ENCODE measurements at places on chromosomes 5 and 9.

- DNase-seq = no peak
Measured at GRCh38 chr9:93886911-93887310, 68.2 kb downstream of the BARX1 start.

GRCh38 chr9:20376042-20376441 is 246.3 kb downstream of the MLLT3 start:
- no peak for DNase-seq

GRCh38 chr5:142438573-142438972 is 113.8 kb upstream of the SPRY4 start:
- no peak for DNase-seq

DNA sequence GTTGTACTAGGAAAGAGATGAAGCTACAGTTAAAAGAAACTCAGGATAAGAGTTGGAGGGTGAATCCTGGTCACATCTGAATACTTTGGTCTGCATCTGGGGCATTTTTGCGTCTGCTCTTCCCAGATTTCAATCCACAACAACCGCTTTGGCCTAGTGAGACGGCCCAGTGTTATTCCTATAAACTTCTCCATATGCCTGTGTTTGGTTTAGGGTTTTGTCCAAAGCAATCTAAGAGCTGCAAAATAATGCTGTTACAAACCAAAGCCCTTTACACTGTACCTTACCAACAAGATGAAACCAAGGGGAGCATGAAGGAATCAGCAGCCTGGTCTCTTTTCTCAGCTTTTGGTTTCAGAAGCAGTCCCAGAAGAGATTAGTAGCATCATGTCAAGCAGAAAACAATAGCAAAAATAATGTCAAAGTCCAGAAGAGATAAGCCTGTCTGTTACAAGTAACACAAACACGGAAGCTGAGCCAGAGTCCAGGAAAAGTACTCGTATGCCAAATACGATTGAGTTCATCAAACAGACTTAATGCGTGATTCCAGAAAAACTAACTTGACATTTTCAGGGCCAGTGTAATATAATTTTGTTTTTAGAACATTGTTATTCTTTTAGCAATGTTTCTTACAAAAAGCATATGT is 379.9 kb upstream of the ACO1 start:
- DNase-seq = no peak

- DNase-seq = peak; percentile 44
Measured at GRCh38 chr9:14661421-14662059, 31.7 kb downstream of the ZDHHC21 start.

DNA sequence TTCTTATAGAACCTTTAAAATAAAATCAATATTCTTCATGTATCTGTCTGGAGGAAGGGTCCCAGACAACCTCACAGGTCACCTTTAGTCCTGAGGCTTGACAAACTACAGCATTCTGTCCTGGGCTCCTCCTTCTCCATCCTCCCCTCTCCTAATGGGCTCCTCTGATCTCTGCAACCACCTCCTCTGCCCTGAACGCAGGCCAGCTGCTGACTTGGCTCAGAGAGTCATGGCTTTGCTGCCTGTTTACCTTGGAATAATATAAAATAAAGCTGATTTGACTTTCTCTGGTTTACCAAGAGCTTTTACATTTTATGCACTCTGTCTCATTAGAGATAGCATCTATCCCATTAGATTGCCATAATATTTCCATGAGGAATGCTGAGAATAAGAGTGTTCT is 159.4 kb downstream of the SEMA6A start:
- no peak for DNase-seq

DNA sequence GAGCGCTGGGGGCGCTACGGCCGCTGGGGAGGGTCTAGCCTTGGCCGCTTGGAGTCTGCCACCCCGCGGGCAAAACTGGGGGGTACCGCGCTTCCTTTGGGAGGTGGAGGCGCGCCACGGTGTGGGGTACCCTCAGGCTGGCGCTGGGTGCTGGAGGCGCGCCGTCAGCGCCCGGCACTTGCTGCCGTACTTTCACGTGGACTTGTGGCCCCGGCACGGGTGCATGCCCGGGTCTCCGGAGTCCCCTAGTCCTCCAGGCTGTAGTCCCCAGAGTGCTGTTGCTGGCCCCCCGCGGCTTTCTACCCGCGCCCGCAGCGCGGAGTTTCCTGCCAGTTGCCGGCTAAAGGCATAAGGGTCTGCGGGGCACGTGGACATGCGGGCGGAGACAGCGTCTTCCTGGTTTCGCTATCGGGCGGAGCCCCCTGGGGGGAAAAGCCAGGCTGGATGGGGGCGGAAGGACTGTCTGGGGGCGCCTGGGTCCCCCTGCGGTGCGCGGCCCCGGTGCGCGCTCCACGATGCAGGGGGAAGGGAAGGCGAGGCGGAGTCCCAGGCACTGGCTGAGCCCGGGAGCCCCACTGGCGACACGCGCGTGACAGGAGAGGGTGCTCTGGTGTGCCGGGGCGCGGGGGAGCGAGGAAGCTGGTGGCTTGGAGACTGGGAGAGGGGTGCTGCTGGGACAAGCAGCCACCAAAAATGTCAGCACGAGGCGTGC is 666 bp downstream of the PPARGC1B start:
- no peak for DNase-seq

DNA sequence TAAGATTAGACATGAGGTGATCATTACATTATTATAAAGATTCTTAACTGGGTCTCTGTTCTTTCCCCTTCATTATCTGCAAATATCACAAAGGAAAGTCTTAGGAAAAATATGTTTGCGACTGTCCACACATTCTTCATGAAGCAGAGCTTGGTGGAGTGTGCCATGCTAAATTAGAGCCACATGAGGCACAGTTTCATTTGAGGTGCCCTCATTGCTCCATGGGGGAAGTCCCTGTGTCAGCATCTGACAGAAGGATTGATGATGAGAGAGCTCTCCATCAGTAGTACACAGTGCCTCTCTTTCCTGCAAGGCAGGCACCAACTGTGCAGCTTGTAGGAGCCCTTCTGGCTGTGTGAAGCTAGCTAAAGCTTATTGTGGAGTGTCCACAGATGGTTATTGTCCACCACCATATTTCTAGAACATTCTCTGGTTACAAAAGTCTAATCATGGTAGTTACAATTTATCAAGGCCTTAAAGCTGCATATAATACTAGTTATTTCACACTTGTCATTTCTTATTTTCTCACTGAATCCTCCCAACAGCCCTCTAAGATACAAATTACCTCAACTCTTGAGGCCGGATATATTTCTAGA is 63.9 kb downstream of the C9orf152 start:
- DNase-seq = peak; percentile 52

- DNase-seq = no peak
Measured at GRCh38 chr9:81538890-81539289, 150.5 kb downstream of the TLE1 start.

GRCh38 chr9:13993632-13994185 is 320.2 kb downstream of the NFIB start:
- no peak for DNase-seq

DNA sequence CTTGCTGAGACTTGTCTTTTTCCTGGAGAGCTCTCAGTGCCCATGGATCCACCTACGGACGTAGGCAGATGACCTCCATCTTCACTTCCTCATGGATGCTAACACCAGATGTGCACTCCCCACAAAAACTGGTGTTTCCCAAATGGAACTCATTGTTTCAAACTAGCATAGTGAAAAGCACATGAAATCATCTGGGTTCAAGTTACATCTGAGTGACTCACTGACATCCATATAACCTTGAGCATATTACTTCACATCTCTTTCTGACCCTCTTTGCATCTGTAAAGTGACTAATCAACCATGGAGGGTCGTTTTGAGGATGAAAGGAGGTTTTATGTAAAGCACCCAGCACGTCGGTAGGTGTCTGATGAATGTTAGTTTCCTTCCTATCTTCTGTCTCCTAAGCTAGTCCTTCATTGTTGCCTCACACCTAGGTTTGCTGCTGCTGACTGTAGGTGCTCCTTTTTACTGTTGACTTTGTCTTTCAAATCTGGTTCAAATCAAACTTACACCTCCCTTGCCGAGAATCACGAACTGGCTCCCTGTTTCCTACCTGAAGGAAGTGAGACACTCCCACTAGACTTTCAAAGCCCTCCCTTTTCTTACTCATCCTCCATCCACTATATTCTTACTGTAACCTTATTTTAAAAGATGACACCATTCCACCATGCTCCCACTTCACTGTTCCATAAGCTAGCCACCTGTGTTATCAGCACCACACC is 10.3 kb downstream of the OCLN start:
- DNase-seq = no peak

- DNase-seq = no peak
Measured at GRCh38 chr9:86676396-86676795, 270.9 kb downstream of the GAS1 start.

GRCh38 chr5:150801117-150801927 is 22.8 kb downstream of the SMIM3 start:
- DNase-seq = peak; percentile 74

GRCh38 chr9:121741228-121741918 is 89.9 kb downstream of the DAB2IP start:
- no peak for DNase-seq

GRCh38 chr5:947626-948471 is 55.2 kb downstream of the TRIP13 start:
- no peak for DNase-seq

DNA sequence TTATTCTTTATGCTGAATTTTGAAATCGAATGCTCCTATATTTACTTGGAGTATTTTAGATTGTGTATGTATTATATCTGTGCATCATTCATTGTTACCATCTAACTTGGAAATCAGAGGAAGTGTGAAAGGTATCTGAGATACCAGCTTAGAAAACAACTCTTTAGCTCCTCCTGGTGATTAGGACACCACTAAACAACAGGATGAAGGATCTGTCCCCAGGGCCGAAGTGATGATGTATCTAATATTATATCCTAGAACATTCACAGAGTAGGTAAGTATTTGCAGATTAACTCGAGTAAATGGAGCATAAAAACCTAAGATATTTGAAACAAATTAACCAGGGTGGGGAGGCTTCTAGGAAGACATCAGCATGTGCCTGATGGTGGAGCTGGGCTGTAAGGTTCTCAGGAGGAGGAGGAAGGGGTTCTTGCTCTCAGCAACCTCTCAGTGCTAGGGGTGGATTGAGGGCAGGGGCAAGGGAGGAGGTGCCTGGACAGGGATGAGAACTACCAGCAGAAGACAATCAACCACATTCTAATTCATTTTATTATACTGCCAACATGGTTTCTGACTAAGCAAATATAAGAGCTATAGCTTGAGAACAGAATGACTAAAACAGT is 2.6 kb upstream of the NFIL3 start:
- DNase-seq = peak; percentile 65

- DNase-seq = peak; percentile 97
Measured at GRCh38 chr5:140240987-140241706, 61.8 kb downstream of the PFDN1 start.

DNA sequence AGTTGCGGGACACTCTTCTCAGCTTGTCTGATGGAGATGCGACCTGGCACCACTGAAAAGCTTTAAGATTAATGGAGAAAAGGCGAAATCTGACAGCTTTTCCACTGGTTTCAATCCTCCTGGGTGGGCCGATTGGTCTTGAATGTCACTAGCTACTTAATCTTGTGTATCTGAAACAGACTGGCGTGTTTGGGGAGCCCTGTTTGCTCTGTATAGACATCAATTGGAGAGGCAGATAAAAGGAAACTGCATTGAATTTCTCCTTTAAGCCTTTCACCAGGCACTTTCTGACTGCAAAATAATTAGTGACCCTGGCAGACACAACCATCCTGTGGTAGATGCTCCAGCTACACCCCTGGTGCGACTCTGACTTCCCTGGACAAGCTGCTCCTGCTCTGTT is 224.2 kb downstream of the NDUFS4 start:
- DNase-seq = no peak

DNA sequence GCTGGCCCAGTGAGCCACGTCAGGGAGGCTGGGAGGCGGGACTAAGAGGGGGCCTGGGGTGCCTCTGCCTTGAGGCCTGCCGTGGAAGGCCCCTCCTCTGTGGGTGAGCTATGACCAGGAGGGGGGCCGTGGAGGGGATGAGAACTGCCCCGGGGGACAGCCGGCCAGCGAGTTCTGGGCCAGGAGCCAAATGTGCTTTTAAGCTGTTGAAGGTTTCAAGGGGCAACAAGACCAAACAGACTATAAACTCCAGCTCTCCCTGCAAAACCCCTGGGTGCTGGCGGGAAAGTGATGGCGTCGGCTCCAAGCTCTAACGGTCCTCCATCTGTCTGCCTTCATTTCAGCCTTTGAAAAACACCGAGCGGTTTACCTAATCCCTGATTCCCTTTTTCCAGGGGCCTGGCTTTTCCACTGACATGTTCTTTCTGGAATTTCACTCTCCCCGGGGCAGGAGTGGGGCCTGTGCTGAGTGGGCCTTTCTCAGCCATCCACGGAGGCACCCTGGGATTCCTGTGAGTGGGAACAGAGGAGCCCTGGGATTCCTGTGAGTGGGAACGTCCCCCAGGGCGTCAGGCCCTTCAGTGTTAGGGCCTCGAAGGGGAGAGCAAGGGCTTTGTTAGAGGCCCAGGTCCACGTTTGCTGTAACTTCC is 65.6 kb downstream of the COL5A1 start:
- no peak for DNase-seq

DNA sequence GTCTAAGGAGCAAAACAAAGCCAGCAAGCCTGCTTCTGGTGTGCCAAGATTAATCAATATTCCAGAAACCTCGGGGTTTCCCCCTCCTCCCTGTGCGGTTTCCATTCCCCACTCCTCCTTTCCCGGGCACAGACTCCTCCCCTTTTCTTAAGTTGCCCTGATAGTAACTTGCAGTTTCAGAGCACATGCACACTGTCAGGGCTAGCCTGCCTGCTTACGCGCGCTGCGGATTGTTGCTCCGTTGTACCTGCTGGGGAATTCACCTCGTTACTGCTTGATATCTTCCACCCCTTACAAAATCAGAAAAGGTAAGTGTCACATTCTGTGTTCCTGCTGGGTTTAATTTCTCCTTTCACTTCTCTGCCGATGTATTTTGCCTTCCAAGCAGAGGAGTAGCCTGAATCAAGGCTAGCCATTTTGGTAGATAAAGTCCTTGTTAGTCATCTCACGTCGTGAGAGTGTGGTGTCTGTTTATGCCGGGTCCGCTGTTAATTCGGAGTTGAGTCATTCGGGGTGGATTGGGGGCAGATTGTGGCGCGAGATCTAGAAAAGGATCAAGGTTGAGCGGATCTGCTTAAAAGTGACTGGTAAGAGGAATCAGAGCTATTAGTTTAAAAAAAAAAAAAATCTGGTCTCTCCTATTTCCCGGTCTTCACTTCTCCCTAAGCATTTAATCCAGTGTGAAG is at the start of gene SLC1A3:
TSS of gene SLC1A3 (plus strand) at position 179 of the 686 bp plus-strand sequence. CDS start 1,818 bp downstream, outside the sequence.
- DNase-seq = peak; percentile 93

DNA sequence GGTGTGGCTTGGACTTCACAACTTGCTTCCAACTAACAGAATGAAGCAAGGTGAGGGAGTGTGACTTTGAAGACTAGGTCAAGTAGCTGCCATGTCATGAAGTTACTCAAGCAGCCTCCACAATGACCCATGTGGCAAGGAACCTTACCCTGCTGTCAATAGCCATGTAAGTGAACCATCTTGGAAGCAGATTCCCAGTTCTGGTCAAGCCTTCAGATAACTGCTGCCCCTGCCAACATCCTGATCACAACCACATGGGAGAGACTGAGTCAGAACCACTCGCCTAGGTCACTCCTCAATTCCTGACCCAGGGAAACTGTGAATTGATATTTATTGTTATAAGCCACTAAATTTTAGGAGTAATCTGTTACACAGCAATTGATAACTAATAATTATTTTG is 10.9 kb downstream of the ZCCHC10 start:
- no peak for DNase-seq

Measured in pons (tissue), 1 donor.